Stomach (tissue), 19 donors: ENCODE measurements at places on chromosomes 3 and 15. TPM values are rescaled to one million over a fixed set of nuclear protein-coding genes. Genes with fewer than 3 reads are reported as not detected.

The GPR149 gene
- not detected for total RNA-seq

The SIDT1 gene
- 33.4 TPM for total RNA-seq

The CRABP1 gene
- not detected for total RNA-seq

The CCDC54 gene
- total RNA-seq = not detected

The EPHA3 gene
- total RNA-seq = 21.7 TPM

The PDIA5 gene
- 75.3 TPM for total RNA-seq

The TIMP4 gene
- 9.9 TPM for total RNA-seq

The NR2E3 gene
- not detected for total RNA-seq

The KIF7 gene
- total RNA-seq = 8.0 TPM

The SLC6A6 gene
- 23.7 TPM for total RNA-seq

The FAM107A gene
- total RNA-seq = 4.7 TPM

The LMAN1L gene
- not detected for total RNA-seq

The MYLK gene
- 483 TPM for total RNA-seq

The IL17RD gene
- 10.1 TPM for total RNA-seq

The ETV5 gene
- 343 TPM for total RNA-seq

The GABRA5 gene
- not detected for total RNA-seq

The GPR62 gene
- not detected for total RNA-seq

The STAC gene
- 7.2 TPM for total RNA-seq

The KLHL40 gene
- total RNA-seq = 0.18 TPM
